Epithelial cell of prostate (primary cell): ENCODE measurements at places on chromosomes 2 and 18.

GRCh38 chr18:55088000-55088401 lies 128.7 kb upstream of the CCDC68 start:
- DNase-seq, result no peak

- DNase-seq, result no peak
Observed at GRCh38 chr2:73822276-73822675, 6.5 kb upstream of the STAMBP start.

GRCh38 chr2:74077636-74078035 lies 70.1 kb downstream of the BOLA3 start:
- no peak for DNase-seq

DNA sequence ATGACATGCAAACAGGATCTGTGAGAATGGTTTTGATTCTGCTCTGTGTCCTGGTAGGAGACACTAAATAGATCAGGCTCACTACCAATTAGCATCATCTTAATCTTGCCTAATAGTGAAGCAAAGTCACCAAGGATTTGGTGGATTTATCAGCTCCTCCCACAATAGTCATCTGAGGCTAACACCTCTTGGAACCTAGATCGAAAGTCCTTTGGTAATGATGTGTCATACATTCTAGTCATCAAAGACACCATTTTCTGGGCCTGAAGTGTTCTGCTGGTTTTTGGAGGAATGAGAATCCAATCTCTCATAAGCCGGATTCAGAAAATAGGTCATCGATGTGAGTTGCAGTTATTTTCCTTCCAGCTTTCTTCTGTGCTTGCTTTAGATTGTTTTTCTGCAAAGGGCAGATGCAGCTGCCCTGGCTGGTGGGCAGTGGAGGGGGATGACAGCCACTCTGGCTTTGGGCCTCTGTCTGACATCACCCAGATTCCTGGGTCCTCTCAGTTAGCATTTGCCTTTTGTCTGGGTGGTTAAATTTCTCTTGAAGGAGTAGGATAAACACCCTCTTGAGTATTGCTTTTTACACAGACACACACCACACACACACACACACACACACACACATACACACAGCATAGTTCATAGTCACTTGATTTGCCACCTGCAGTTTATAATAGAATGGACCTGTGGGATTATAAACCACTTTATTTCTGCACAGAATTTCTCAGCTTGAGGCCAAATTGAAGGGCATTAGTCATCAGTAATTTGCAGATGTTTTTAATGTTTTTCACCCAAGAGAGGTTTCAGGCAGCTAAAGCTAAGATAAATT lies at the start of gene MYO3B:
MYO3B (plus strand) TSS at position 198 of the 832 bp plus-strand sequence; CDS start at position 339, 141 bp downstream.
- no peak for DNase-seq

DNA sequence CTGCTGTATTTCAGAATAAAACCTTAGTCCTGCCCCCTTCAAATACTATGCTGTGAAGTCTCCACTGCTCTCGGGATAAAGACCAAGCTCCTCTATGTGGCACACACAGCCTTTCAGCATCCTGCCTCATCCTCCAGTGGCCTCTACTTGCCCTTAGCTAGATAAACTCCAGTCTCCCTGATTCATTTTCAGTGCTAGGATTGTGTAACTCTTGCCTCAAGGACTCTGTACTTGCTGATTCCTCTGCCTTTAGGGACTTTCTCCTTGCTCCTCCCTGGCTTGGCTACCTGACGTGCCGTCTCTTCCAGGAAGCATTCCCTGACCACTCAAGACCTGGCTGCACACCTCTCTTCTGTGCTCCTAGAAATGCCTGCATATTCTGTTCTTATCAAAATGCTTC lies 416.7 kb downstream of the MTX2 start:
- DNase-seq, result no peak
